ENCODE measurements at places on chromosomes 11 and 22.

- DNase-seq, result no peak
Measured at GRCh38 chr22:37898441-37899181, 7.5 kb upstream of the MICALL1 start.

GRCh38 chr11:8375460-8375859 is 111.8 kb upstream of the LMO1 start:
- no peak for DNase-seq

DNA sequence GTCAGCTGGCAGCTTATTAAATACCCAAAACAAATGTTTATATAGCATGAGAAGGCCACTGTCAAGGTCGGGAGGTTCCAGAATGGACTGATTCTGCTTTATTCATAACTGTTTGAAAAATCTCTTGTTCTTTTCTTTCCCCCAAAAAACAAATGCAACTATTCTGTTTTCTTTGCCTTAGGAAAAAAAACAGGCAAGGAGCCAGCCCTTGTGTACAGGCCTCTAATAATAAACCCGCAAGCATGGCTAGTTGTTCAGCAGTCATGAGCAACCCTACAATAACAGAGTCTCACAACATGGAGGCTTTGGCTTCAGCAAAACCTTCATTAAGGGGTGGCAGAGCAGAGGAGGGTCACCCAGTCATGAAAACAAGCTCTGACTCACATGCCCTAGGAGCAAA is 191.7 kb downstream of the KIRREL3 start:
- DNase-seq, result no peak

DNA sequence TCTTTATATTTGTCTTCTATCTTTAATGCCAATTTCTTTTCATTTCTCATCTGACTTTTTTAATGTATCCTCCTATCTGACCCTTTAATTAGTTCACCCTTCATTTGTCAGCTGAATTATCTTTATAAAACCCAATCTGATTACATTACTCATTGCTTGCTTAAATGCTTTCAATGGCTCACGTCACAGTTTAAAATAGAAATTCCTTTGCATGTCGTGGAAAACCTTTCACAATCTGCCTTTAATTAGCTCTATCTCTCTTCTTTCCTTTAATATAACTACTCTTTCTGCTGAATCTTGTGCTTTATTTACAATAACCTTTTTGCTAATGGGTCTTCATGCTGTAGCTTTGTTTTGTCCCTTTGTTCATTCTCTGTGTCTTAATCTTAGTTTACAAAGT is 125.7 kb downstream of the DYNC2H1 start:
- no peak for DNase-seq

- no peak for DNase-seq
Measured at GRCh38 chr22:46652081-46652846, 32.1 kb downstream of the GRAMD4 start.

GRCh38 chr22:50599816-50600455 is 657 bp upstream of the MAPK8IP2 start:
- peak; percentile 83 for DNase-seq

DNA sequence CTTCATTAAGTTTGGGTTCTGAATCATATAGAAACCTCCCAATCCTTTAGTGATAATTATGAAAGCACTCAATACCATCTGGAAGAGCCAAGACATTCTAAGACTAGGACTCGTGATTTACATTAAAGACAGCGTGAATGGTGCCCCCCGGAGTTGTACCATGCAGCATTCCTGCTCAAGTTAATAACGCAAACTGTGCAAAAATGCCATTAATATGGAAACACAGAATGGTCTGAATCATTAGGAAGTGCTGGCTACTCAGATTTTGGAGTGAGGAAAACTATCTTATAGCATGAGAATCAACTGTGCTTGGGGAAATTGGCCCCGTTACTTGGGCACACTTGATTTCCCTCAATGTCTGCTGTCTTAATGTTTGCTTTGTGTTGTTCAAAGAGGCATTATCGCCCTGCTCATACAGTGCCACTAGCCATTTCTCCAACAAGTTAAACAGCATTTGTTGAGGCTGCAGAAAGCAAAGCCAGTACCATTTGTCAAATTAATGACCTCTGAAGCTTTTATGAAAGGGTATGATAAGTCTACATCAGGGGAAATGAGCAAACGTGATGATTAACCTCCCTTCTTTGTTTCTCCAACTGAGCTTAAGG is 18.5 kb upstream of the TPH1 start:
- no peak for DNase-seq

- DNase-seq, result no peak
Measured at GRCh38 chr11:110773442-110773841, 61.2 kb upstream of the ARHGAP20 start.

DNA sequence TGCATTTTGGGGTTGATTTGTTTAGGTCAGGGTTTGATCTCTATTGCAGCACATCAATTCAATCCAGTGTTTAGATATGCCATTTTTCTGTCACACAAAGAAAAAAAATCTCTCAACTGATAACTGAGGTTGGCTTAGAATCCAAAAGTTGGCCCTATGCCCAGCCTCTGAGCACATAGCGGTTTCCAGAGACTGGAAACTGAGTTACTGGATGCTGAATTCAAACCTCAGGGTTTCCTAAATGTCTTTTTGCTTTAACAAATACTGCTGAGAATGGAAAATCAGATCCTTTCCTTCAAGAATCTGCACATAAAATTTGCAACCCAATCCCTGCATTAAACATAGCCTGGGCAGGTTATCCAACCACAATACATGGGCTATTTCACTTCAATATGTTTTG is 4.0 kb downstream of the P4HA3 start:
- DNase-seq, result no peak

DNA sequence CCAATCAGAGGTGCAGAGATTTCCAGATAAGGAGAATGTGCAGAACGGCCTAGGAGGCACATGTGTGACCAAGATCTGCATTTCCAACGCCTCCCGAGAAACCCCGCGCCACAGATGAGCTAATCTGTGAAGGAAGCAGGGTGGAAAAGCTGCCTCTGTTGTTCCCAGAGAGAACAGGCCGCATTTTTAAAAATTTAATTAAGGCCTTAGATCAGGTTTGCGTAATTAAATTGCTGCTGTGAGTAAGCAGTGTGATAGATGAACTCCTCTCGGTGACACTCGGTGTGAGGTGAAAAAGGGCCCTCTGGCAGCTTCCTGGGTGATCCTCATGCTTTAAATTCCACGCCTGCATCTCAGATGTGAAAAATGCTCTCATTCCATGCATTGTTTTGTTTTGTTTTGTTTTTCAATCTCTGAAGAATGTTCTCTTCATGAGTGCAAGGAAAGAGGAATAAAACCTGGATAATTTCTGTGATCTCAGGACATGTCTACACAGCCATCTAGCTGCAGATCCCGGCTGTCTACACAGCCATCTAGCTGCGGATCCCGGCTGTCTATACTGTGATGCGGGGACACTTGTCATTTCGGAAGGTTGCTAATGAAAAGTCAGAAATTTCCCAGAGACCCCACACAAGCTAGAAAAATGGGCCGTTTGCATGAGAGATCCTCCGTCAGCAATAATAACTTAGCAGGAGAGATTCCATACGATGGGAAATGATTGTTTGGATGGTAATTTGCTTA is 1398.9 kb downstream of the BRD1 start:
- no peak for DNase-seq

DNA sequence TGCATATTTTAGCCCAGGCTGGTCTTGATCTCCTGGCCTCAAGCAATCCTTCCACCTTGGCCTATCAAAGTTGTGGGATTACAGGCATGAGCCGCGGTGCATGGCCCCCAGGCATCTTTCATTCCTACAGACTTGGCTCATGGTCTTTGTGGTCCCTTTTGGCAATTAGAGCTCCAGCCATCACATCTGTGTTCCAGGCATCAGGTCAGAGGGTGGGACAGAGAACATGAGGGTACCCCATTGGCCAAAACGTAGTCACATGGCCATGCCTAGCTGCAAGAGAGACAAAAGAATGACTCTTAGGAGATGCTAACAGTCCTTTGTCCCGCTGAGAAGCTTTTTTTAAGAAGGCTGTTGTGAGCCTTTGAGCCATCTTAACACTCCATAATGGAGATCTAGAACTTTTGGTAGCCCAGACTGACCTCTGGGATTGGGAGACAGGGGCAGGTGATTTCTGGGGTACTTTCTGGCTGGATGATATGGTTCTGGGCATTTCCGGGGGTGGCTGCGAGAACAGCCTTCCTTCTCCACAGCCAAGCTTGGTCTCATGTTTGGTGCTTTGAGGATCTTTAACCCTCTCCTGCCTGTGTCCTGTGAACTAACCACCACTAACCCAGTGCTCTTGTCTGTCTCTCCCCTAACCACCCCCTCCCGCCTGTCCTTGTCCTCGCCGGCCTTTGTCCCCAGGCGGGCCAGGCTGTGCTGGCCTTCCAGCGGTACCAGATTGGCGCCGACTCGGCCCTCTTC is 18.4 kb upstream of the TAB1 start:
- no peak for DNase-seq

GRCh38 chr11:61353131-61354067 is 8.3 kb downstream of the CYB561A3 start:
- no peak for DNase-seq

DNA sequence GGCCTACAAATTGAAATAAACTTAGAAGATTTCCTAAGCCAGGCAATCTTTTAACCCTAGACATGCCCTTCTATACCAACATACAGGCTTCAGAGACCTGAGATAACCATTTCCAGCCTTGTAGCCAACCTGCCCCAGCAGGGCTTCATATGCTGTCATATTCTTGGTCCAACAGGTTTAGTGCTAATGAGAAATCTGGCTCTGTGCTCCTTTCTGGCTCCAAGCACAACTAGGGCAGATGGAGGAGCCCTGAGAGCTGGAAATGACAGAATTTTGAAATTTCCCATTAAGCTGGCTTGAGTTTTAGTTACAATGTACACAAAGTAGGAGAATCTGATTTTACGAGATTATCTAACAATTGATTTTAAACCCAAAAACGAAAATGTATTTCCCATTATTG is 323.0 kb upstream of the CCDC90B start:
- DNase-seq, result no peak

- DNase-seq, result no peak
Measured at GRCh38 chr22:40955571-40955970, 4.4 kb downstream of the RBX1 start.

- DNase-seq, result no peak
Measured at GRCh38 chr11:104443387-104443786, 279.4 kb upstream of the PDGFD start.

GRCh38 chr11:74086242-74086884 is 77.5 kb upstream of the UCP3 start:
- no peak for DNase-seq

GRCh38 chr11:10752061-10752460 is 1.0 kb downstream of the CTR9 start:
- no peak for DNase-seq

DNA sequence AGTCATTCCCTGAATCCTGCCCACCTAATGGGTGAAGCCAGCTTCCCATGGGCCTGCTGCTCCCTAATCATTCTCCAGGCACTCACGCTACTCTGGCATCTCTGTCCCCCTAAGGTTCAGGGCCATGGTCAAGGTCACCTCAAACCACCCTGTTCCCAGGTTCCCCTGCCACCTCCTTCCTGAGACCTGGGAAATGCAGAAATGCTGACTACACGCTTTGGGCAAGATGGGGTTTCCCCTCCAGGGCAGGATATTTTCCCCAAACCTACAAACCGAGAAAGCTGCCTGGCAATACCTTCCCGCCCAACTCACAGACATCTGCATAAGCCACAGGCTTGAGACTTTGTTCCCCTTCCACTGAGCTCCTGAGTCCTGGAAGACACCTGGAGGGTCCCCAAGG is 97.6 kb downstream of the FEZ1 start:
- no peak for DNase-seq

DNA sequence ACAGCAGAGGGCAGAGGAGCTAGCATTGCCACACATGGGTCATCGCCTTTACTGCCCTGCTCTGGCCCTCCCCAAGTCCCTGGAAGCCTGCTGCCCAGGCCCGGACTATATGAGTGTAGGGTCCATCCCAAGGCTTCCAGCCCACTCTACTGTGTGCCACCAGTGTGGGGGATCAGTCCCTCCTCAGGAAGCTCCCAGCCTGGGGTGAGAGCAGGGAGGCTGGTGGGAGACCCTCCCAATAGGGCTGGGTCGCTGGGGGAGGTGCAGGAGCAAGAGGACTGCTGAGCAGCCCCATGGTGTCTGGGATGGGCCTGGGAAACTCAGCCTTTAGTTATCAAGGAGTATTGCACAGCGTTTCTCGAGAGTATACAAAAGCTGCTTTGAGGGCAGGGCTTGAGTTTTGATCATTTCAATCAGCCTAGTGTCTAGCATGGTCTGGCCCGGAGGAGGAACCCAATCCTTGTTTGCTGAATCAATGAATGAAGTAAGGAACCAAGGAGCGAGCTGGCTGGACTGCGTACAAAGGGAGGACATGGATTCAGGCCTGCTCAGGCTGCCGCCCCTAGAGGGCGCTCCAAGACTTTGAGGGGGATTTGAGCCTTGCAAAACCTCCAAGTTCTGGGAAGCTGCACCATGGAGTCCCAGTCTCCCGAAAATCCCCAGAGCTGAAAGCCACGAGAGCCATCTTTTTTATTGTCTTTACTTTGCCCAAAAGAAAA is 89.0 kb upstream of the PARVA start:
- peak; percentile 86 for DNase-seq

DNA sequence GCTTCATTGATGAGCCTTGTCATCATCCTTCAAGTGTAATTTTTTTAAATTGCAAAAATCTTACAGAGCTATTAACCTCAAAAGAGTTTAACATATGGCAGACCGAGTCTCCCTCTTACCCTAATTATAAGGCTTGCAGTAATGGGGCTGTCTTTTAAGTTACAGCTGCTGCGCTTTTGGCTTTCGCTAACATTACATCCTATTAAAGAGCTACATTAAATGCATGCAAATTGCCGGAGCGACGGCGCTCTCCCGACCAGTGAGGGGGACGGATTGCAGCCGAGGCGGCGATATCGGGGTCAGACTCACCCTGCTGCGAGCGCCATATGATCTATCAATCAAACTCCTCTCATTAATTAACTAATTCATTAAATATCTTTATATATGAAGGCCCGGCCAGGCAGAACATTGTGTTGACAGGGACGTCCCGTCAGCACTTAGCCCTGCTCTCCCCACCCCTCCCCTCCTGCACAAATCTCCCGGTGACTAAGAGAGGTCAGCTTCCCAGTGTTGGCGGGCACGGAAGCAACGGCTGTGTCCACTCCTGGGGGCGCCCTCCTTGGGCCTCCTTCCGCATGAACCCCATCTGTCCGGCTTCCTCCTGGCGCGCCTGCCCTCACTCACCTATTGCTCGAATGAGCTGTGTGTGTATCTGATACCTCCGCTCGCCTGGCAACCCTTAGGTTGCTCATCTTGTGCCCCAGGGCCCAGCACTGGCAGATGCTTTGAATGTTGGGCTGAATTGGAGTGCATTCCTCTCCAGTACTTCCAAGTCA is 156.0 kb upstream of the CADM1 start:
- peak; percentile 86 for DNase-seq

- DNase-seq, result no peak
Measured at GRCh38 chr22:47309476-47309875, 547.0 kb downstream of the TBC1D22A start.

DNA sequence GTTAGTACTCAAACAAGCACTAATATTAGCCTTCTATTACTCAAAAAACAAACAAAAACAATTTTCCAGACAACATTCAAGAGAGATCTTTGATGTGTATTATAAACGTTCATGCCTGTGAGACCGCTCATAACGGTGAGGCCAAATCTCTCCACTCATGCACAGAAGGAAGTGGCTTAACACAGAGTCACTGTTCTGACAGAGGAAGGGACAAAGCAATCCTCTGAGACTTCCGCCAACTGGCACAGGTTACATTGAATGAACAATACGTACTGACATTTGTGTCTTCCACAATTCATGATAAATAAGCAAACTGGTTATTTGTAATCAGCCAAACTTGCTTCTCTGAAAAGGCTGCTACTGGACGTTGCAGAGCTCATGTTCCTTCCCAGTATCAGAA is 30.5 kb downstream of the CHKA start:
- no peak for DNase-seq

- no peak for DNase-seq
Measured at GRCh38 chr11:103619938-103620337, 416.5 kb upstream of the DDI1 start.
